Glutamatergic neuron (in vitro differentiated cells): ENCODE measurements at places on chromosomes 2 and 18. TPM values are rescaled to one million over a fixed set of nuclear protein-coding genes. Genes with fewer than 3 reads are reported as not detected.

DNA sequence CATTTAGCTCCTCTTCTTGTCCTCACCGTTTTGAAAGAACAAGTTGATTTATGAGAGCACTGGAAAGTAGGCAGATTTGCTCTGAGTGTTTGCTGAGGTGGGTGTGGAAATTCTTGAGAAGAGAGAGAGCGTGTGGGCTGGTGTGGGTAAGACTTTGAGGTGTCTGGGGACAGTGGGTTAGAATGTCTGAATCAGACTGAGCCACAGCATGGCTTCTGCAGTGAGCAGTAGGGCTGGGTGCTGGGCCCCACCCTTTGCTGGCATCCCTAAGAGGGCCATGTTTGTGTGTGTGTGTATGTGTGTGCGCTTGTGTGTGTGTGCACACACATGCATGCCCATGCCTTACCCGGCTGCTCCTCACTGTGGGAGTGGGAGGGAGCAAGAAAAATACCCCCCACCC lies 63.7 kb downstream of the COPS8 start:
- DNase-seq: no peak

DNA sequence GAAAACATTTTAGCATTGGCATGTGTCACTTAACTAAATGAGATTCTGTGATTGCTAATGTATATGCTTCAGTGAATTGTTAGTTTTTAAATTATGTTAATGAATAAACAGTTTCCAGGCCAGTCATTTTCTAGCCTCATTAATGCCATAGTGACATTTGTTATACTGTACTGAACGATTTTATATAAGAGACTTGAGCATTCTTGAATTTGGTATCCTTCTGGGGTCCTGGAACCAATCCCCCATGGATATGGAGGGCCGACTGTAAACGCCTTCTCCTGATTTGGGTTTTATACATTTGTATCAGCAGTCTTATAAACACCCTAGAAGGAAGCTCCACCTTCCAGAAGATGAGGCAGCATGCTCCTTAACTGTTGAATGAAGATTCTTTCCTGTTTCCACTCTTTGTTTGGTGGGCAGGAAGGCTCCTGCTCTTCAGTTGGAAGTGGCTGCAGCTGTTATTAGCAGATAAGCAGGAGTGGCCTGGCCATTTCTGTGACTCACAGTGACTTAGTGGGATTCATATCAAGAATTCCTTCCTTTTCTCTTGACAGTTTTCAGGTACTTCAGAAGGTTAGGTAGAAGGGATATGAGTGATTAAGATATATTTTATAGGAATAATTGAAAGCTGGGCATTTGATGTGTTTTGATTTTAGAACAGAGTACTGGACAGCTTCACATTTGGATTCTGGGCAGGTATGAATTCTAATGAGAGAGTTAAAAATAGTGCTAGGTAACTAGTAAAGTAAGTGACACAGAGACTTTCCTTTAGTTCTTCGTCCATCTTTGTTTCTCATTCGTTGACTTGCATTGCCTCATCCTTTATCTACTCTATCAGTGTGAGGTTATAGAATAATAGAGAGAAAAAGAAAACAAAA lies 124.9 kb downstream of the PLCL1 start:
- no peak for DNase-seq

GRCh38 chr2:134282629-134283400 lies 28.9 kb downstream of the MGAT5 start:
- no peak for DNase-seq

DNA sequence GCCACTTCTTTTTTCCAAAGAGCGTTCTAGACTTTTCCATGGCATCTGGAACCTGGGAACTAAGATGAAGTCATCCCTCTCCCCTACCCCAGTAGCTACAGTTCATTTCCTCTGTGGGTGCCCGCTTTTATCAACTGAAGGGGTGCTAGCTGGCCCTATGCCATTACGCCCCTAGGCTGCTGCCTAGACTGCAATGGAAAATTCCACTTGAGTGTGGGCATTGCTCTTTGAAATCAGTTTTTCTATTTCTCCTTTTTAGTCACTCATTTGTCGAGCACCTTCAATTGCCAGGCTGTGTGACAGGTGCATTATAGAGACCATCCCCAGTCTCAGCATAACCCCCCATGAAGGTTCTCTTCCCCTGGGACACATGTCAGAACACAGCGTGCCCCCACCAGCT lies 7.3 kb downstream of the TEX51 start:
- no peak for DNase-seq

GRCh38 chr2:169965495-169965894 lies 138.2 kb downstream of the UBR3 start:
- DNase-seq: no peak

GRCh38 chr18:43648002-43648401 lies 370.7 kb upstream of the SYT4 start:
- DNase-seq: no peak

- DNase-seq: no peak
Measured at GRCh38 chr2:101796825-101797600, 99.5 kb downstream of the MAP4K4 start.

GRCh38 chr18:11728249-11728648 lies 39.2 kb downstream of the GNAL start:
- DNase-seq: no peak

GRCh38 chr18:39200153-39200552 lies 1634.6 kb upstream of the CELF4 start:
- no peak for DNase-seq

DNA sequence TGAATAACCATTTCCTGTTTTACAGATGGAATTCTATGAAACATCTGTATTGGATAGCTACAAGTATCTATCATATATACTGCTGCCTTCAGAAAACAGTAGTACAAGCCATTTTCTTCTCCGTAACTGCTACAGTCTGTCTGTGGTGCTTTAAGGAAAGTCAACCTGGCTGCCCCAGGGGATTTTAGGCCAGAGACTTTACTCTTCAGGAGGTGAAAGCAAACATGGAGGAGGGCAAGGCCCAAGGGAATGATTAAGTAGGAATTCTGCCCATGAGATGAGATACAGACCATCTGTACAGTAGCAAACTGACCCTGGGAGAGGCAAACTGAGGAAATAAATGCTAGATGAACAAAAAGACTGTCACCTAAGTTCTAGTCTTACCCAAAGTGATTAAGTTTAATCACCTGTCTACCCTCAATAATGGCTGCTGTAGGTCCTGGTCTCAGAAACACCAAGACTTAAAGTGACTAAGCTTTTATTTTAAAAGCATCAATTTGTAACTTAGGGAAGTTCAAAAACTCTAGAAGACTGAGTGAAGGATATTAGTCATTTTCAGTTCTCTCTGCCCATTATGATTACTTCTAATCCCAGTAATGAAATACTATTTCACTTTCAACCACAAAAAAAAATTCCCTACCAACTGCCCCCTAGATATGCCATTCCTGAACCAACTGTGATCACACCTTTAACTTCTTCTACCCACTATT lies 14.8 kb downstream of the MBD2 start:
- peak; percentile 52 for DNase-seq

- no peak for DNase-seq
Measured at GRCh38 chr2:240478346-240479110, 43.1 kb downstream of the GPC1 start.

DNA sequence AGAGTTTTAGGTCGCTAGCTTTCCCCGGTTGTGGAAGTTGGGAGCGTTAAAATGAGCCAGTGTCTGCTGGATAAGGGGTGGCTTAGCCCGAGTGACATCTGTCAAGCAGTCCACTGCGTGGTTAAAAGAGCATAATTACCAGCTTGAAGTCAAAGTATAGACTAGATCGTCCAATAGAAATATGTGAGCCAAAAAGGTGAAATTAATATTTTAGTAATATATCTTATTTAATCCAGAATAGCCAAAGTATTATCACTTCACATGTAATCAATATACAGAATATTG lies 654 bp downstream of the COMMD1 start:
- DNase-seq: no peak

- no peak for DNase-seq
Measured at GRCh38 chr2:232483923-232484627, 3.6 kb downstream of the ECEL1 start.

DNA sequence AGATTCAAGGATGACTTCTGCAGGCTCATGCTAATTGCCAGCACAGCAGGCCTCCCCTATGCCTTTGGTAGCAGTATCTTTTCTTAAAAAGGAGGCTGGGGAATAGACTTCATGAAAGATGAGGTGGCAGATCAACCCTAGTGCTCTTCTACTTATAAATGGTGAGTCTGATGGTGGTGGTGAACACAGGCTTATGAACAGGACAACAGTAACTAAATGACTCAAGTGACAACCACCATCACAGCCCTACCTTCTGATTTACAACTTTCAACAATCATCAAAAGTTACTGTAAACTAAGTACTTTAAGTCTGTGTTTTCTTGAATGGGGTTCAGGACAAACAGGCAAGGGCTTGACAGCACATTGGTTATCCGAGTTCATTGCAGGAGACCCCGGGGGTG lies 39.3 kb downstream of the PAIP2B start:
- DNase-seq: no peak

TDRD15 gene
- not detected for total RNA-seq

EEF1B2 gene
- 246 TPM for total RNA-seq

ZNF385B gene
- not detected for total RNA-seq

- DNase-seq: no peak
Measured at GRCh38 chr2:54687595-54688152, 35.8 kb upstream of the EML6 start.

- DNase-seq: no peak
Measured at GRCh38 chr2:110910423-110910822, 178.1 kb downstream of the ACOXL start.

FBLN7 gene
- 0.20 TPM for total RNA-seq

B3GNT7 gene
- total RNA-seq: 0.27 TPM

DNA sequence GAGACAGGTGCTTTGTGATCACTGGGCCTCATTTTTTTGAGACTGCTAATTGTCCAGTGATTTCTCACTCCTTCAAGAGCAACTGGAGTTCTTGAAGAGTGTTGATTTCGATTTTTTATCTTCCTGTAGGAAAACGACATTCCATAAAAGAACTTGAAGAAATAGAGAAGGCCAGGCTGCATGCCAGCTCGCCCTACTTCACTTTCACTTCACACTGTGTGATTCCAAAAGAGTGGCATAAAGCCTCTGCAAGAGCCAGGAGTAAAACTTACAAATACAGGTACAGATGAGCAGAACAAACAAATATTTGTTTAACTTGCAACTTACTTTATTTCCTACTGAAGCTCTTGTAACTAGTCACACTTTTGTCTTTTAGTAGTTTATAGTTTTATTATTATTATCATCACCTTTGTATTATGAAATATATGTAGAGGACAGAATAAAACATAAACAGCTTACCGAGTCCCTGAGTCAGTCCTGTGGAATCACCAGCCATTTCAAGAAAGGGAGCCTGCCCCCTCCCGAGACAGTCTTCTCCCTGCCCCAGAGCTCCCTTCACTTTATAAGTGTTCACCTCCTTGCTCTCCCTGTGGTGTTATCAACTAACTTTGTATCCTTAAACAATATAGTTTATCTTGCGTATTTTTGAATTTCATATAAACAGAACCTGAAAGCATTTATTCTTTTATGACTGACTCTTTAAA lies 8.7 kb downstream of the FAM228A start:
- DNase-seq: no peak

- no peak for DNase-seq
Measured at GRCh38 chr2:193542762-193543161, 1348.0 kb upstream of the TMEFF2 start.

- no peak for DNase-seq
Measured at GRCh38 chr18:48988508-48989303, 37.9 kb upstream of the SMAD7 start.

SETBP1 gene
- total RNA-seq: 83.3 TPM

DNA sequence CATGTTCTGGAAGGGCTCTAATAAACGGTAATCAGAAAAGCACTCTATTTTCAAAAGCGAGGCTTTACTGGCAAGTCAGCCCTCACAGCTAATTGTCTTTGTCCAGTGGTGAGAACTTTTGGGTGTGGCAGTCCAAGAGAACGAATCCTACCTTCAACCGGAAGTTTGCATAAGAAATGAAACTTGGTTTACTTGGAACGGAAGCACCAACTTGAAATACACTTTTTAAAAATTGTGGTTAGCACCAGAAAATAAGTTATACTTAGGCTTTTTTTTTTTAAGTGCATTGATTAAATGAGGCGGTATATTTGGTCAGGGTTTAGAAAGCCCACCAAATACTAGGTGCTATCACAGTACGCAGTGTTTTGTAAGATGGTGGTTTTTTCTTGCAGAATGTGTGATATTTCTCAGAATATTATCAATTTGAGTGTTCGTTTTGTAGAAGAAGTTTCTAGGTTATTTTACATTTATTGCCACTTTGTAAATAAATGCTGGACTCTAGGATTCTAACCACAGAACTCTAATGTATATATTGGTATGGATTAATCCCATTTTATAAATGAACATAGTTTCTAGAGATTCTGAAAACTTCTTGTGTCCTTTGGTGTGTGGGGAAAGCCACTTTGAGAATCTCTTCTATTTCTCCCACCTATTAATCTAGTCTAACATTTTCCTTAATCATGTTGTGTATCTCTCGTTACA lies 1.2 kb downstream of the MYL12A start:
- DNase-seq: no peak
